Left forelimb (tissue), 1 donor: ENCODE measurements at places on chromosomes 5 and 9.

GRCh38 chr5:171692936-171693335 is 92.7 kb upstream of the SMIM23 start:
- no peak for DNase-seq

- DNase-seq: no peak
Observed at GRCh38 chr9:100087218-100087617, 11.6 kb downstream of the ERP44 start.

GRCh38 chr5:3607541-3608181 is 12.0 kb downstream of the IRX1 start:
- no peak for DNase-seq

DNA sequence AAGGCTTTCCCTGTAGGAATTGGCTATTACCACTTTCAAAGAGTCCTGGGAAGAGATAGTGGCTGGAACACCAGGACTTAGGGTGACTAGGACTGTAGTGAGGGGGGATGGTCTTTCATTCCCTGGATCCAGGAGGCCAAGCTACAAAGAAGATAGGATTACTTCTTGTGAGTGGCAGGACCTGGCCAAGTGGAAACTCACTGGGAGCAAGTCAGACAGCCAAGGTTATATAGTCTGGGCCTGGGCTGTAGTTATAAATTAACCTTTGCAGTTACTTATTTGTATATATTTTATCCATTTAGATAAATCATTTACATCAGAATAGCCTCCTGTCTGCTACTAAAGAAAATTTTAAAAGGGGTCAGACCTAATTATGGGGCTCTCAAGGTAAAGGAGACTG is 124.3 kb downstream of the TLR4 start:
- no peak for DNase-seq

DNA sequence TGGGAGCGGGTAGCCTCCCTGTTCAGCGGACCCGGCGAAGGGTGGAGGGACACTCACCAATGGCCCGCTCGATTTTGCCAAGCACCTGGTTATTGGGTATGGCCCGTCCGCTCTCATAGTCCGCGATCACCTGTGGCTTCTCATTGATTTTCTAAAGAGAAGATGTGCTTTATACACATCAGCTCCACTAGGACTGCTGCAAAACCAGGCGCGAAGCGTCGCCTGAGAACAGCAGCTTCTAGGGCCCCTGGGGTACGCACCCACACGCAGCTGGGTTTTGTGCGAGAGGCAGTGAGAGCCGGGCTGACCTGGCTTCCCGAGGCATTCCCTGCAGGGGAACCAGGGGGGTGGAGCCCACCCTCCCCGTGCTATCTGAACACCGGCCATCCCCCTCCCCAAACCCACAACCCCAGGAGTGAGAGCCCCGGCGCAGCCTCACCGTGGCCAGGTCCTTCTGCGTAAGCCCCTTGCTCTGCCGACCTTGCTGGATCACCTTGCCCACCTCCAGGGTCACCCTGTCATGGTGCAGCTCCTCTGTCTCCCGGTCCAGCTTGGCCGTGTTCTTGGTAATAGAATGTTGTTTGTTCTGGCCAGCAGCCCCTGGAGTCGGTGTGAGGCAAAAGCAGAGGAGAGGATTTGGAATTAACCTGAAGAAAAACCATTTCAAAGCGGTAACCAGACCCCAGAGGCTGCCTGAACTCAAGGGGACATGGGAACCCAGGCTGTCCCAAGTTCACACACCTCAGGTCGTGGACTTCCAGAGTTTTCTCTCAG is 3.1 kb downstream of the EDF1 start:
- no peak for DNase-seq

DNA sequence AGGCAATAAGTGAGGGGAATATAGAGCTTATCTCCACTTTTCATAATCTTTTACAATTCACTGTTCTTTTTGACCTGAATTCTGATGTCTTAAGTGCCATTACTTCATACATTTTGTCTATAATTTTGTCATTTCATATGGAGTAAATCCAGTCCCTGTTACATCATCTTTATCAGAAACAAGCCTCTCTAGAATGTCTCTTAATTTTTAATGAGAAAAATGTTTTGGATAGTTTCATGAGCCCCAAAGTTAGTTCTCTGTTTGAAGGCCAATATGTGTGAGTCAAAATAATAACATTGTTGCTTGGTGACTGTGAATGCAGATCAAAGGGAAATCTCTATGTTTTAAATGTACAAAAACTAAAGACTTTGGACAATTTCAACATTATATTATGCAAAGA is 329.6 kb upstream of the ARRDC3 start:
- DNase-seq: no peak

DNA sequence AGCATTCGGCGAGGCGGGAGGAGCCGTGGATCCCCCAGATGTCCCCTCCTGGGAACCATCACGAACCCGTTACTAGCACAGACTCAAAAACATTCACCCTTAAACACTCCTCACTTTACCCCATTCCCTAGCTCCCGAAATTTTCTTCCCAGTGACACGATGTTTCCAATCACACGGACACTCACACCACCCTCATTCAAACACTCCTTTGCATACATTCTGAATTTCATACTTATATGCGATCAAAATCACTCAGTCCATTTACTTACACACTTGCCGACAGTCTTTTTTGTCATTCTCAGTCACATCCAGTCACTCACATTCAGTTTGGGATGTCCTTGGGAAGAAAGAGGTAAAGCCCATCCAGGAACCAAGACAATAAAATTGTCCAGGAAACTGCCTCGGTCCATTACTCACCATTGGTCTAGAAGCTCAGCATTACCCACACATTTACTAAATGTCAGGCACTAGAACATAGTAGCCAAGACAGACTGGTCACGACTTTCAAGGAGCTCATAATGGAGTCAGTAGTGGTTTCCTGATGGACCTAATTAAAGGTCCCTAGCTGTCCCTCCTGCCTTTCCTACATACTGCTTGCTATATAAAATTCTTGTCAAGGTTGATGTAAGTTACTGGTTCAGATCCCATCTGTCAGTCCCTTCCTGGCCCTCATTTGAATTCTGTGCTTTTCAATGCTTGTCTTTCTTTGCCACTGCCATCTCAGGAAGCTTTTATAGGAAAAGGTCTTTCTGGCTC is 574 bp downstream of the SLC35A4 start:
- no peak for DNase-seq

DNA sequence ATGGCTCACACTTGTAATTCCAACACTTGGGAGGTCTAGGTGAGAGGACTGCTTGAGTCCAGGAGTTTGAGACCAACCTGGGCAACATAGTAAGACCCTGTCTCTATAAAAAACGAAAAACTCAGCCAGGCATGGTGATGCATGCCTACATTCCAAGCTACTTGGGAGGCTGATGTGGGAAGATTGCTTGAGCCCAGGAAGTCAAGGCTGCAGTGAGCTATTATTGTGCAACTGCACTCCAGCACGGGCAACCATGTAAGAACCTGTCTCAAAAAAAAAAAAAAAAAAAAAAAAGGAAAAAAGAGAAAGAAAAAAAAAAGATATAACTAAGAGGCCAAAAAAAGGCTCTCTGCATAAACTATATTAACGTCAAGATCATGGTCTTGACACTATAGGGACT is 27.3 kb downstream of the GIN1 start:
- DNase-seq: no peak

GRCh38 chr5:168415971-168416370 is 70.3 kb upstream of the RARS1 start:
- DNase-seq: no peak

DNA sequence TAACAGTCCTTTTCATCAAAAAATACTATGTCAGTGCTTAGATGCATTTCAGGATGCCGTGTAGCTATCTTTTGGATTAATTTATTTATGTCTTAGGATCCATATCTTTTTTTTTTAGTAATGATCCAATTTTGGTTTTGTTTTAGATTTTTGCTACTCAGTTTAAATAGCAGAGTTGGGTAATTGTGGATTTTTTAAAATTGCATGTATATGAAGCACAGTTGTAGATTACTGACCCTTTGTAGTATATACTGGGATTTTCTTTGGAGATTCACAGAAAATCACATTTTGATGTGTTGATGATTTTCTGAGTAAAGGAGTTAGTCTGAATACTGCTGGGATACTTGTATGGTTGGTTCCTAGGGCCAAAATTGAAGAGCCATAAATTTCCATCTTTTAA is 111.8 kb downstream of the NIPBL start:
- no peak for DNase-seq

DNA sequence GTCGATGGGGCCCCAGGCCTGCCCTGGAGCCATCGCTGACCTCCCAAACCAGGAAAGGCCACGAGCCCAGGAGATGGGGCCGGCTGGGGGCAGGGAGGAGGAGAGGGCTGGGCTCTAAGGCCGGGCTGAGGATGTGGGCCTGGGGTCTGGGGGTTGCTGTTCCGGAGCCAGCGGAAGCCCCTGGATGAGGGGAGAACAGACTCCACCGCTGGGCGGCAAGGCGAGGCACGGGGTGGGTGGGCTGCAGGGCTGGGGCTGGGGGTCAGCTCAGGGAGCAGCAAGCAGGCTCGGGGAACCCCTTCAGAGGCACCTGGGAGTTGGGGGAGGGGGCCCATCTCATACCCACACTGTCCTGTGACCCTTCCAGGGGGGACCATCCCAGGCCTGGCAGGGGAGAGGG is 11.7 kb downstream of the LCN12 start:
- no peak for DNase-seq

GRCh38 chr9:86368871-86369521 is 14.8 kb upstream of the TUT7 start:
- DNase-seq: no peak

DNA sequence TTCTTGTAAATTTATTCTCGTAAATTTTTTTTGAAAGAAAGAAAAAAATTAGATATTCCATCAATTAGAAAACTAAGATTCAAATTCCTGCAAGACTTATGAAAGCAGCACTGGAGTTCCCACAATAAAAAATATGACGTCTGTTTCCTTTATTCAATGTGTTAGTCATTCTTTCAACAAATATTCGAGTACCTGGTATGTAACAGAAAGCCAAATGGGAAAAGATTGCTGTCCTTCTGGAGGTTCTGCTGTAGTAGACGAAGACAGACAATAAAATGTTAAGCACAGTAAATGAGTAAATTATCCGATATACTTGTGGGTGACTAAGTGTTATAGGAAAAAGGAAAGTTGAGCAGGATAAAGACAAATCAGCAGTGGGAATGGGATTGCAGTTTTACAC is 92.2 kb downstream of the ADAMTSL1 start:
- DNase-seq: no peak

- no peak for DNase-seq
Observed at GRCh38 chr9:69801989-69802388, 18.6 kb upstream of the CFAP95 start.

- DNase-seq: no peak
Observed at GRCh38 chr5:118125687-118126086, 862.7 kb downstream of the DTWD2 start.

DNA sequence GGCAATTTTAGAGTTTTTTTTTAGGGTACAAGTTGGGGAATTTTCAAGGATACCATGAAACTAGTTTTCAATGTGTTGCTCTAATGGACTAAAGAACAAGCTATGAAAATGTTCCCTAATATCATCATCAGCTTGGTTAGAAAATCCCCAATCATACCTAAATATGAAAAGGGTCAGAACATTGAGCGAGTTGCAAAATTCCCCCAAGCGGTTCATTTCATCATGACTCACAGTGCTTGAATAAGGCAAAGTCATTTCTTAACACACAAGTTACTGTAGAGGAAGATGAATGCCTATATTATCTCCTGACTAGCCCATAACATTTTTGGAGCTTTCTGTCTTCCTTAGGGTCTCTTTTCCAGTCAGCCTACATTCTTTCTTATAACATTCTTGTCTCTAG is 62.7 kb downstream of the ST8SIA4 start:
- no peak for DNase-seq

DNA sequence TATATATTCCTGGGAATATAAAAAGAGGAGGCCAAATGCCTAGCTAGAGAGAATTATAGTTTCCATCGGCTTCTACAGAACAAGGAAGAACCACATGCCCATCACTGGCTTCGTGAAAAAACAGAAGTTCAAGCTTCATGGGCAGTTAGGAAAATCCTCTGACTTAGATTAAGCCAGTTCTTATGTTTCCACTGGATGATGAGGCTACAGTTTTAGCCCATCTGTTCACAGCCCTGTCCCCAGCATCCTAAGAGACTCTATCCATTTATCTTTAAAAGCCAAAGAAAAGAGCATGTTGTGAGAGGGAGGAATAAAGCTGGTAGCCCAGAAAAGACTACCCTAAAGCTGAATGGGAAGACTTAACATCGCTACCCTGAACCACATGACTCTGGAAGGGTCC is 285.5 kb upstream of the WWC1 start:
- no peak for DNase-seq
